ENCODE measurements at places on chromosomes 4 and X.

GRCh38 chrX:9033179-9033578 lies 748 bp downstream of the FAM9B start:
- DNase-seq = no peak

DNA sequence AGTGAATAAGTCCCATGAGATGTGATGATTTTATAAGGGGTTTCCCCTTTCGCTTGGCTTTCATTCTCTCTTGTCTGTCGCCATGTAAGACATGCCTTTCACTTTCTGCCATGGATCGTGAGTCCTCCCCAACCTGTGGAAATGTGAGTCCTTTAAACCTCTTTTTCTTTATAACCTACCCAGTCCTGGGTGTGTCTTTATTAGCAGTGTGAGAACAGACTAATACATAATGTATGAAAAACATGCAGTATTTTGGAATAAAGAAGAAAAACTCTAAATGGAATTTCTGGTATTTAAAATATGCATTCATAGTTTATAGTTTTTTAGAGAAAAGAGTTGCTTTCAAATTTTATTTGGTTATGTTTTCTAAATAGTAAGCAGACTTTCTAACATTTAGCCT lies 360.7 kb downstream of the PCDH7 start:
- DNase-seq = no peak

GRCh38 chrX:43655151-43656004 lies 721 bp upstream of the MAOA start:
- no peak for DNase-seq

DNA sequence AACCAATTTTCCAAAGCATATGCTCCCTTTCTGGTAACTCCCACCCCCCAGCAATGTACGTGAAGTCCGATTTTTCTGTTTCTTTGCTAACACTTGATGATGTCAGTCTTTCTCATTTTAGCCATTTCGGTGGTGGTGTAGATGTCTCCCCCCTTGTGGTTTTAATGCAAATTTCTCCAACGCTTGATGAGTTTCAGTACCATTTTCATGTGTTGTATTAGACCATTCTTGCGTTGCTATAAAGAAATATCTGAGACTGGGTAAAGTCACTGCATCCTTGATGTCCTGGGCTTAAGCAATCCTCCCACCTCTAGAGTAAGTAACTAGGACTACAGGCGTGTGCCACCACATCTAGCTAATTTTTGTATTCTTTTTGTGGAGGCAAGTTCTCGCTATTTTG lies 148.4 kb upstream of the VCX3A start:
- DNase-seq = no peak

All from stimulated activated CD8-positive, alpha-beta memory T cell treated with anti-CD3 and anti-CD28 coated beads, Interleukin-4, amount 100 ng/mL, for 4 hours (primary cell).